ENCODE measurements at places on chromosomes 2 and 18.

GRCh38 chr2:86078774-86079545 lies 26.7 kb downstream of the POLR1A start:
- DNase-seq: peak; percentile 68

DNA sequence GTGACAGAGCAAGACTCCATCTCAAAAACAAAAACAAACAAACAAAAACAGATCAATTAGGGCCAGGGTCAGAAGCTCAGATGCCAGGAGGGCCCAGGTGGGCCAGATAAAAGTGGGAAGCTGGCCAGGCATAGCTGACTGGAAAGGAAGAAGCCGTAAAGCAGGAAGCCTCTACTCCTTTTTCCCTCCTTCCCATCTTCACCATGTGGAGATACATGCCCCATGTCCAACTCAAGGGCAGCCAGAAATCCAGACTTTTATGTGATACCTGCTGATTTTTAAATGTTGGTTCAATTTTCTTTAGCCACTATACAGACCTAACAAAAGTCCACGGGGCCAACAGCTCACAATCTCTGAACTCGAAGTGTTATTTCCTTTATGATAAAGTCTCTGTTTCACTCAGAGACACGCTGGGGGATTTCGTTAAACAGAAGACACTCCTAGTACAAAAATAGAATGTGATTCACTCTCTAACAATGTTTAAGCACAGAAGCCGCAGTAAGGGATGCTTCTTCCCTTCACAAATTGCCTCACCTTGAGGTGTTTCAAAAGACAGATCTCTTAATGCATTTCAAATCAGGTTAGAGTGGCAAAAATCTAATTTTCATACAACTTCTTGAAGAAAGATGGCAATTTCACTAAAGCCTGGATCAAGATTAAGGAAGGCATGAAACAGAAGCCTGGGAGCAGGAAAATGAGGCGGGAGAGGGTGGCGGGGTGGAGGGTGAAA lies 14.0 kb downstream of the TMEM247 start:
- DNase-seq: no peak

- DNase-seq: no peak
Observed at GRCh38 chr18:59466980-59467379, 107.9 kb upstream of the LMAN1 start.

DNA sequence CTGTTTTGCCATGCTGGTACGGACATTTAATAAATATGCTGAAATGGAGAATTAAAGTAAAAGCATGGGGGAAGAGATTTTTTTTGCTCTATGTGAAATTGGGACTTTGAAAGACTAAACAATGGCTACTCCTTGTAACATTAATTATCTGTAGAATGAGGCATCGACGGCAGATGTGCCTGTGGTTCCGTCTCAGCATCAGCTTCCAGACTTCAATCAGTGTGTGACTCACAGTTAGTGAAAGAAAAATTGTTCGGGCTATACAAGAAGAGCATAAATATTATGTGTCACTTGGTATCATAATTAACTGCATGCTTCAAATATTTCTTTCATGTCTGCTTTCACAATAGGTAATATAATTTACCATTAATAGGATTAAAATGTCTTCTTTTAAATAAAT lies 117.0 kb upstream of the SMIM21 start:
- no peak for DNase-seq

DNA sequence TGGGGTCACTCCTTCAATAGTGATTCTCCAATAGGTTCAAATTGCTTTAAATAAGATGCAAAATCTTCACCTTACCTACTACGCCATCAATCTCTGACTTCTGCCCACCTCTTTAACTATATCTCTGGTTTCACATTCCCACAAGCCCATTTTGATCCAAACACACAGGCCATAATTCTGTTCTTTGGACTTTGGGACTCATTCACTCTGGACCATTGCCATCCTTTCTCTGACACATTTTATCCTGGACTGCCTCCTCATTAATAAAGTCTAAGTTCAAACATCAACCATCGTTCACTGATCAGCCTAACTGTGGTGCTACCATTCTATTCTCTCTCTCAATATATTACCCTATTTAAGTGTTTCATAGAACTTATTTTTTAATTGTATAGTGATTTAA lies 332.2 kb downstream of the GALNT13 start:
- no peak for DNase-seq

Data from endothelial cell of umbilical vein (primary cell).